ENCODE measurements at places on chromosomes 13 and 19.

- no peak for DNase-seq
Observed at GRCh38 chr19:17590866-17591265, 35.4 kb downstream of the COLGALT1 start.

DNA sequence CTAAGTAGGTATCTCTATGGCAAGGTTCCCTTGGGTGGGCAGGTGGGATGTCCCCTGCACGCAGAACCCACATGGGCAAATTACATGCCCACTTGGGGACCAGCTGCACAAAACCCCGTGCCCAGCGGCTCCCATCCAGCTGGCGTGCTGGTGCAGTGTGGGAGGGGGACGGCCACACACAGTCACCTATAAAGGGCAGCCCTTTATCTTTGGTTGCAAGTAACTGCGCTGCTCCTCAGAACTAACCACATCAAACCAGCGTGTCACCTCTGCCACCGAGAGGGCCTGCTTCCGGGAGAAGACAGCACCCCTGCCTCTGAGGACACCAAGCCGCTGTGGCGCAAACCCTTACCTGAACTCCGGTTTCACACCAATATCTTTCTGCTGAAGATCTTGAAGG lies 32.2 kb downstream of the ANKRD27 start:
- DNase-seq: no peak

DNA sequence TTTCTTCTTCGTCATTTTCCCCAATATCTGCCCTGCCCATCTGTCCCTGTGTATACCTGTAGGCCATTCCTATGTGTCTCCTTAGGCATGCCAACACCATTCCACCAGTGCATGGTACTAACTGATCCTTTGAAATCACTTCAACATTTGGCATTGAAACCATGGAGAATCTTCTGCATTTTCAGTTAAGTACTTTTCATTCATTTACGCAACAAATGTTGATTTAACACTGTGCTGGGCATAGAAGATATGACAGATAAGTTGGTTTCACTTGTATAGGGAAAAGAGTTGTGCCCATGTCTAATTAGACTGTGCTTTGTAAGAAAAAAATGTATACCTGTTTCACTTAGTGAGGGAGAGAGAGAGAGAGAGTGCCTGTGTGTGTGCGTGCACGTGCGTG lies 77.9 kb upstream of the FLT1 start:
- DNase-seq: no peak

DNA sequence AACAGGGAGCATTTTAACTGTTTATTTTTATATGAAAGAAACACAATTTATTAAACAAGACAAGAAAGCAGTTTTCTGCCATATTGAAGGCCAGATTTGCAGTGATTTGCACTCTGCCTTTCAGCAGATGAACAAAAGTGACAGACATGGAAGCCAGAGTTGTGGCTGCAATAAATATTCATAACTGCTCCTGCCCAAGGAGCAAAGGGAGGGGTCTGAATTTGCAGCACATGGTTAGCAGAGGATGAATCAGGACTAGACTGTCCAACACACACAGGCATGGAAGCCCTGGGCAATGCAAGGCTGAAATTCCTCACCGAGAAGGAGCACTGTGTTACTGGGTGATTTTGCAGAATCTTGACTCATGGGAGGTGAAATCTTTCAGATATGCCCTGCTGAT lies 418.2 kb downstream of the DCT start:
- DNase-seq: peak; percentile 71

- DNase-seq: no peak
Observed at GRCh38 chr19:12838182-12838885, at the start of gene MAST1. MAST1 (plus strand) TSS chr19:12838515; CDS start chr19:12838573, 58 bp downstream.

DNA sequence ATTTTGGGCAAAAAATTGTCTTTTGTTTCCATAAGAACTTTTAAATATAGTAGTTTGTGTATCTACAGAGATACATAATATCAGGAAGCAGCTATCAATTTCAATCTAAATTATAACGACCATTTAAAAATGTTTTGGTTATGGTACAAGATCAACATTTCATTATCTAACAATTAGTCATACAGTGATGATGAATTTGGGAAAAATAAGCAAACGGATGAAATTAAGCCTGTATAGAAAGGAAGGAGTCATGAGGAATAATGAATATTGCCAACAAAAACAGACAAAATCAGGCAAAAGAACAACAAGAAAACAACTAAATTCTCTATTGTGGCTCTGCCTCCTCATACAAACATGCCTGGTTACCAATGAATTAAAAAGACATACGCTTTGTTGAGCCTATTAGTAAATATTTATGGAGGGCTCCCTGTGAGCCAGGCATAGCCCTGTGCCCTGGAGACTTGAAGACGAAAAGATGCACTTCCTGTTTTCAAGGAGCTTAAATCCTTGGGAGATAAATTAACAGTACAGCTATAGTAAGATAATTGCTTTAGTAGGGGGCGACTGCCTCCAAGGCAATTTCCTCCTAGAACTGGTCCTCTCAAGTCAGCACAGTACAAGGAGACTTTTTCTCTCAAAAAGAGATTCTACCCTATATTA lies 73.0 kb downstream of the NALCN start:
- no peak for DNase-seq

DNA sequence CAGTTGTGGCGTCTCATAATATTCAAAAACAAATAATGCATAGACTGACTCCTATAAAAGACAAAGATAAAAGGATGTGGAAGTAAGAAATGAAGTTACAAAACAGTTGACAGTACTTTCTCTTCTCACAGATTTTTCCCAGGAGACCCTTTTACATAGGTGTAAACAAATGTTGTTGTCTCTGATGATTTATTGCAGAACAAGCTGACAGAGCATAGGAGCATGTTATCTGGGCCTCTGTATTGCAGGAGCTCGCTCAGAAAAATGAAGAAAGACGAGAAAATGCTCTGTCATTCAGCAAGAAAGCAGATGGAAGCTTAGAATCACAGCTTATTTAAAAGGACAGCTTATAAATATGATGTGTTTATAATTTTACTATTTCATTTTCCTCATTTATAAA lies 353.6 kb upstream of the GPC6 start:
- no peak for DNase-seq

GRCh38 chr19:11942843-11943108 lies 17.9 kb downstream of the ZNF700 start:
- DNase-seq: no peak

GRCh38 chr19:18254546-18255503 lies 19.4 kb downstream of the IQCN start:
- no peak for DNase-seq

GRCh38 chr19:42091300-42091699 lies 15.3 kb downstream of the ZNF574 start:
- no peak for DNase-seq

- no peak for DNase-seq
Observed at GRCh38 chr13:37168926-37169325, 63.5 kb upstream of the CSNK1A1L start.

GRCh38 chr19:4061683-4062418 lies 4.8 kb downstream of the ZBTB7A start:
- DNase-seq: no peak

DNA sequence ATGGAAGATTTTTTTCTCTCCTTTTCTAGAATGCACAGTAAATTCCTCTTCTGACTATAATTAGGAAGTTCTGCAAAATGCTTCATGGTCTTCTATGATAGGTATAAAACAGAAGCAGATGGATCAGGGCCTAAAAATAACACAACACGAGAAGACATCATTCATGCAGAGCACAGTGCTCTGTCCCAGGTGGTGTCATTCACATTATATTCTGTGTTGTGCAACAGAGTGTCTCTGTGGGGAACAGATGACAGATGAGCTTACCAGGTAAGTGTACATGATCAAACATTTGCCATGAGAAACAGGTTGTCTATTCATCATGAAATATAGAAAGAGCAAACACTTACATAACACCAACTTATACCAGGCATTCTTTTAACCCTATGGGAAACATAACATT lies 288.3 kb downstream of the KCTD12 start:
- no peak for DNase-seq

- DNase-seq: no peak
Observed at GRCh38 chr13:106382534-106382933, 152.9 kb downstream of the EFNB2 start.

DNA sequence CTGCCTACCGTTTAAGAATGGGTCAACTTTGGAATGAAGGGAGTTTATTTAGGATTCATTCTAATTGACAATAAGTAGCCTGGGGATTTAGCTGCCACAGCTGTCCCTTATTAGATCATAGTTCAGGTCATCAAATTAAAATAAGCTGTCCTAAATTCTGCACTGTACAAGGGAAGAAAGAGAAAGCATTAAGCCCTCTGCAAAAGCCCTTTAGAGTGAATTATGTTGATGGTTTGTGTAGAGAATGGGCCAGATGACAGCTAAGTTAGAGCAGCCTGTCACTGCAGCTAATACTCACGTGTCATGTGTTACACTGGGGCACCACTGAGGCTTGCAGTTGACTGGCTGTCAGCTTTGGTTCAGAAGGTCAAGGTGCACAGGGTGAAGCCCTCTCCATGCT lies 737.1 kb upstream of the SLC10A2 start:
- no peak for DNase-seq

GRCh38 chr19:20072936-20073335 lies 4.9 kb upstream of the ZNF90 start:
- no peak for DNase-seq

DNA sequence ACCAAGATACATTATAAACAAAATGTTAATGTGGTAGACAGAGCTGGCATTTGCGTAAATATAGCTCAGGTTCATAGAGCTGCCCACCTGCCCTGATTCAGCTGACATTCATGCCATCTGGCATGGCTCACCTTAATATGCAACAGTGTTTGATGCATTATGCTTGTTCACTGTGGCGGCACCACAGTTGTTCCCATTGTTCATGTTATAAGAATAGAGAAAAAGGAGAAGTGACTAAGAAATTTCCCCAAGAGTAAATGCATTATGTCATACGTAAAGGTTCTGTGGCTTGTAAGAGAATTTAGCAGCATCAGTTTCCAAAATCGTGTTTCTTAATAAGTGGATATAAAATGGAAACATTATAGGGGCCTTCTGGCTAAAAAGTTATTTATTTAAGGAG lies 4.5 kb downstream of the CCNA1 start:
- no peak for DNase-seq

DNA sequence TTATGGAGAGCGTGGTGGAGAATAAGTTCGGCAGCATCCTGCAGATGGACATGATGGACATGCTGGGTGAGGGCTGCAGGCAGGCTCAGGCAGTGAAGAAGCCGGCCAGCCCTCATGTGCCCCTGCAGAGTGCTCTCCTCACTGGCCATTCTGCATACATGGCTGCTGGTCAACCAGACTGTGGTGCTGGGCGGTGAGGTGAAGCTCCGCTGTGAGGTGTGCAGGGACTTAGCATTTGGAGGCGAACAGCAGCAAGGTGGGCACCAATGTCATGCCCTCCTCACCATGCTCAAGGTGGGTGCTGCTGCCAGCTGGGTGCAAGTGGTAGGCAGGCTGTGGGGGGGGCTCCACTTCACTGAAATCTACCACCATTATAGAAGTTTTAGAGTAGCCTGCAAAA lies 5.7 kb upstream of the ZNF492 start:
- no peak for DNase-seq

GRCh38 chr19:15015946-15016542 lies 33.2 kb upstream of the CASP14 start:
- no peak for DNase-seq

DNA sequence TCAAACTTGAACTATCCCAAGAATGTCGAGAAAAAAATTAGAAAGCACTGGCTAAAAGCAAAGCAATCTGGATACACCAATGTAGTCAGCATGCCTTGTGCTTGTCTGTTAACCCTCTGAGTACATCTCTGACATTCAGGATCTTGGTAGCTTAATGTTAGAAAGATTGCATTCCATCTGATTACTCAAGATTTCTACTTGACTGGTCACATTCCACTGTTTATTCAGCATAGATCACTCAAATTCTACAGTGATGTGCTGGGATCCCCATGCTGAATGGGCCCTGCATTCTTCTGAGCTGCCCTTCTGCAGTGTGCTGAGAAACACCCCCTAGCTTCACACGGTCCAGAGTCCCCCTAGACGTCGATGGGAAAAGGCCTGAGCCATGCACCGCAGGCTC lies 295.4 kb upstream of the MAB21L1 start:
- peak; percentile 97 for DNase-seq

DNA sequence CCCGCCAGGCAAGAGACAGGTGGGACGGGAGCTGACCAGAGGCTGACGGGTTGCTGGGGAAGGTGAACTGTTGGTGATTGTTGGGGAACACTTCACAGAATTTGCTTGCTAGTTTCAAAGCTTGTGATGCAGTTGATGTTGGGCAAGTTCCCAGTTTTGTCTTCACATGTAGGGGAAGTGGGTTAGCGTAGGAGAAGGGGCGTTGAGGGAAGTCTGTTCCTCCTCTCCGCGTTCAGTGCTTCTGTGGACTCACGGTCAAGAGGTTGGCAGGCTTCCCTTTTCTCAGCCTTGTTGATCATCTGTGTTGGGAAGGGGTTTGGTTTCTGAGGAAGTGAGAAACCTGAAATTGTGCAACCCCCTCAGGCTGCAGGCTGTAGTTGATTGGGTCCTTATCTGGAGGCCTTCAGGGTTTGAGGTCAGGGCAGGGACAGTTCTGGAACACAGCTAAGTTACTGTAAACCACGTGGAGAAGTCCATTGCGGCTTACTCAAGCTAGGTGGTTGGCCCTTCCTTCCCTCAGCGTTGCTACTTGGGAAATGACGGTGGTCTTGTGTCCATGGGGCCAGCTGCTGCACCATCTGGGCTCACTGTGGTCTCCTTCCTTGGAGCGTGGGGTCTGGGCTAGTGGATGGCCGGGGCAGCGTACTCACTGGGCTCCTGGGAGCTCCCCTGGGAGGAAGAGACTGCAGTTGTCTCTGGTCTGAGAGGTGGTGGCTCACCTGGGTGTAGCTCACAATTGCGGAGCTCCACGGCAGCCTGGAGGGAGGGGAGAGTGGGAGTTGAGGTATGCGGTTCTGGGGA lies 7.5 kb downstream of the RPS9 start:
- peak; percentile 49 for DNase-seq

DNA sequence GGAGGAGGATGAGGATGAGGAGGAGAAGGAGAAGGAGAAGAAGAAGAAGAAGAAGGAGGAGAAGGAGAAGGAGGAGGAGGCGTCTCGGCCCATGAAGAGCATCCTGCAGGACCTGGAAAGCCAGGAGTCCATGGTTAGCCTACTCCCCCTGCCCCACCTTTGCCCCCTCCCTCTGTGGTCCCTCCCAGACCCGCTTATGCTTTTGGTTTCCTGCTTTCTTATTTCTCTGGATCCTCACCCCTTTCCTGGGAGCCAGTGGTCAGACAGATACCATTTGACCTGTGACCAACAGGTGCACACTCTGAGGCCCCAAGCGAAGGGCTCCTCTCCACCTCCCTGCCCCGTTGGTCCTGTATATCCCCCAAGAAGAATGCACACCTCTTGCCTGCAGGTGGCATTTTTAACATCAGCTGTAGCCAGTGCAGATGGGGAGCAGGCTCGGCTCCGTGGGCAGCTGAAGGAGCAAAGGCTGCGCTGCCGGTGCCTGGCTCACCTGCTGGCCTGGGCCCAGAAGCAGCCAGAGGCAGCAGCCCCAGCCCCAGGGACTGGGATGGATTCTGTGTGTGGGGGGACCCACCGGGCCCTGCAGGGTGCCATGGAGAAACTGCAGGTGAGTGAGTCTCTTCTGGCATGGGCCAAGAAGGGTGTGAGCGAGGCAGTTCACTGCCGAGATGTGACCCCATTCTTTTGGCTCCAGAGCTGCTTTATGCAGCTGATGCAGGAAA lies 32.1 kb upstream of the ZNF492 start:
- no peak for DNase-seq
